ENCODE measurements at places on chromosomes 16 and 17. TPM values are rescaled to one million over a fixed set of nuclear protein-coding genes. Genes with fewer than 3 reads are reported as not detected.

Gene CEP112
- polyA plus RNA-seq, result 2.4 TPM

Gene TMIGD1
- not detected for polyA plus RNA-seq

Gene CDC42EP4
- polyA plus RNA-seq, result 110 TPM

Gene ADAMTS18
- 3.7 TPM for polyA plus RNA-seq

Gene TNFSF12
- 34.5 TPM for polyA plus RNA-seq

Gene MSI2
- polyA plus RNA-seq, result 79.1 TPM

Gene ITPRIPL2
- 2.2 TPM for polyA plus RNA-seq

Gene SRL
- polyA plus RNA-seq, result 3.7 TPM

Gene TLCD2
- polyA plus RNA-seq, result 0.27 TPM

Gene HSD17B1
- 0.97 TPM for polyA plus RNA-seq

Gene TMEM88
- polyA plus RNA-seq, result 9.8 TPM

Gene C16orf46
- polyA plus RNA-seq, result 3.2 TPM

Gene VASN
- 5.0 TPM for polyA plus RNA-seq

Gene BCO1
- 0.39 TPM for polyA plus RNA-seq

Gene KIF2B
- not detected for polyA plus RNA-seq

Gene SHMT1
- polyA plus RNA-seq, result 39.2 TPM

Gene SMIM5
- 2.2 TPM for polyA plus RNA-seq

Gene MPHOSPH6
- polyA plus RNA-seq, result 21.9 TPM

Gene GGT6
- polyA plus RNA-seq, result 0.17 TPM

Gene KLHDC4
- polyA plus RNA-seq, result 18.9 TPM

Gene CYTH1
- 33.6 TPM for polyA plus RNA-seq

Gene ZG16B
- polyA plus RNA-seq, result not detected

Gene TBC1D3H
- polyA plus RNA-seq, result not detected

Gene CHST5
- 0.49 TPM for polyA plus RNA-seq

Gene SMPD3
- 60.8 TPM for polyA plus RNA-seq

Gene CD68
- polyA plus RNA-seq, result 23.2 TPM

Gene CCL8
- polyA plus RNA-seq, result not detected

Gene MYH13
- not detected for polyA plus RNA-seq

Gene HSPB9
- polyA plus RNA-seq, result 0.54 TPM

Gene SPATA2L
- 14.3 TPM for polyA plus RNA-seq

Gene FGF11
- 6.6 TPM for polyA plus RNA-seq

Gene TAT
- 0.07 TPM for polyA plus RNA-seq

Gene C16orf54
- polyA plus RNA-seq, result 0.15 TPM

Gene GLIS2
- polyA plus RNA-seq, result 17.2 TPM

Gene MON1B
- polyA plus RNA-seq, result 35.8 TPM

Gene ABCA8
- polyA plus RNA-seq, result 6.1 TPM

Gene SLC38A8
- 4.1 TPM for polyA plus RNA-seq

Gene KRT36
- not detected for polyA plus RNA-seq

Gene MYO18A
- 55.9 TPM for polyA plus RNA-seq

Gene C16orf96
- polyA plus RNA-seq, result 0.90 TPM

Gene CTU2
- 24.6 TPM for polyA plus RNA-seq

Gene HS3ST4
- polyA plus RNA-seq, result 5.6 TPM

Gene CCNF
- 17.3 TPM for polyA plus RNA-seq

Gene ANKFY1
- polyA plus RNA-seq, result 26.5 TPM

Gene TPSD1
- not detected for polyA plus RNA-seq

Gene HMOX2
- polyA plus RNA-seq, result 123 TPM

Gene CLEC18C
- polyA plus RNA-seq, result 0.93 TPM

Gene ZG16
- not detected for polyA plus RNA-seq

Gene KRTAP4-5
- not detected for polyA plus RNA-seq

Gene ZNF469
- polyA plus RNA-seq, result 0.34 TPM

Gene PLA2G10
- not detected for polyA plus RNA-seq

Gene CTRB2
- not detected for polyA plus RNA-seq

Gene C16orf86
- polyA plus RNA-seq, result 6.6 TPM

Gene KLHL10
- not detected for polyA plus RNA-seq

Gene G6PC1
- polyA plus RNA-seq, result not detected

All from brain (organoid and tissue), 16 donors.